ENCODE measurements at places on chromosomes 3 and 15.

GRCh38 chr15:59594991-59595390, 16.6 kb upstream of the GCNT3 start:
- DNase-seq, result no peak

GRCh38 chr3:188243124-188243795, 89.3 kb downstream of the LPP start:
- DNase-seq, result no peak

GRCh38 chr3:129795186-129796010, 98.1 kb downstream of the TMCC1 start:
- no peak for DNase-seq

GRCh38 chr3:65632414-65632813, 406.3 kb downstream of the MAGI1 start:
- no peak for DNase-seq

DNA sequence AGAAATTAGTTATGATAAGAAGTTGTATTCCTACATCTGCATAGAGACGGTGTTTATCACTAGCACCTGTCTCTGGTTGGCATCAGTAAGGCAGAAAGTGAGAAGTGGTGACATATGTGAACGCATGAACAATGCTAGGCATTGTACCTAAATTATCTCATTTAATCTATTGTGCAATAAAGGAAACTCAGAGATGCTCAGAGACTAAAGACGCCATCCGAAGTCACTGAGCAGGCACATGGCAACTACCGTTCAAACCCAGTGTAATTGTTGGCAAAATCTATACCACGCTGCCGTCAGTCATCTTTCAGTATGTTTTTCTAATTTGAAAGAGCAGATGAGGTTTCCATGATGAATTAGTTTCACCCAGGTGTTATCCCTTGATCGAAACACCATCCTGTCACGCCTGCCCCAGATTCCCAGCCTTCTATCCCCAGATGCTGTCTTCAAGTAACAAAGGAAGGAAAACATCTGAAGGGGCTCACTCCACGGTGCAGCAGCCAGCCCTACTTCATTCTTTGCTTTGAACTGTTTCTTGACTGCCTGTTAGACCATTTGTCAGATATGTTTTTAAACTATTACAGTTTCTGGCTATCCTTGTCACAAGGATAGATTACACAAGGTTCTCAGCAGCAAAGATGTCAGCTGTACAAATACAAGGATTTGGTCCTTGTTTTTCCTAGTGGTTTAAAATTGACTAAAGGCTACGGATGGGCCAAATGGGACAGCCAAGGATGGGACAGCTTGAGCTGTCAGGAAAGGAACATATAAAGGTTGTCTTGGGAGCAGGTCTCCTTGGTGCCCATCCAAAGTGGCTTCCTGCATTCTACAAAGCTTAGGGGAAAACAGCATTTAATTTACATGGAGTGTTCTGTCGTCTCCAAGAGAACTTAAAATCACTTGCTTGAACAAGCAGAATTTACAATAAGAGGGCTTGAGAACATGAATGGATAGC, 99.1 kb downstream of the TMEM108 start:
- DNase-seq, result no peak

DNA sequence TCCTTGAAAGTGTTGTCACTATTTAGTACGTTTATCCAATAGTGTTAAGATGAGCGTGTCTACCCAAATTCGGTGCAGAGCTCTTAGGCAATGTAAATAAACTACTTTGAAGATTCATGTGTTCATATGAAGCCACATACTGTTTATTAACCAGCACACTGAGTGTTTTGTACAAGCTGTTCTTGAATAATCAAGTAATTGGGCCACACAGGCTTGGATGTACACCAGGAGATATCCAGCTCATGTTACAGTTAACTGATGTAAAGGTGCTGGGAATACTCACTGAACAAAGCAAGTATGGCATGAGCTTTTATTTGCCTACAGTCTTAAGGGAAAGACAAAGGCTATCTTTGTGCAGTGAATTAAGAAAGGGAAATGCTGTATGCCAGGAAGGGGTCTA, 632 bp upstream of the DHX36 start:
- DNase-seq, result no peak

DNA sequence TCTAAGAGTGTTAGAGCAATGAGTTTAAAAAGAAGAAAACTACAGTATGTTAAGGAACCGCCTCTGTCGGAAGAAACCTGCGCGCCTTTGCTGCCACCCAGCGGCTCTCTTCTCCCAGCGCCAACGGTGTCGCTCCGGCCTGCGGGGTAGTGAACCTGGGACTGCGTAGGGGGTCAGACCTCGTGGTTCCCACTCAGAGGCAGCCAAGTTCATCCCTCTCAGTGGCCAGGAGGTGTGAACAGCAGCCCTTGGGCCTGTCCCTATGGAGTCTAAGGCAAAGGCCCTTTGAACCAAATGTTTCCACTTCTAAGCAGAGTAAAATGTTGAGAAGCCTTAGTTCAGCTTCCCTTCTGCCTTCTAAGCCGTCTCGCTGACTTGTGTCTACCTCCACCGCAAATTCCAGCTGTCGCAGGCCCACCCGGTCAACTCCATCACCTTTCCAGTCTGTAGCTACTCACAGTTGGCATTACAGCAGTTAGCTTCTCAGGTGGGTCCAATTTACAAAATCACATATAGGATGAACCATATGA, 980 bp upstream of the RAB27A start:
- peak; percentile 40 for DNase-seq

DNA sequence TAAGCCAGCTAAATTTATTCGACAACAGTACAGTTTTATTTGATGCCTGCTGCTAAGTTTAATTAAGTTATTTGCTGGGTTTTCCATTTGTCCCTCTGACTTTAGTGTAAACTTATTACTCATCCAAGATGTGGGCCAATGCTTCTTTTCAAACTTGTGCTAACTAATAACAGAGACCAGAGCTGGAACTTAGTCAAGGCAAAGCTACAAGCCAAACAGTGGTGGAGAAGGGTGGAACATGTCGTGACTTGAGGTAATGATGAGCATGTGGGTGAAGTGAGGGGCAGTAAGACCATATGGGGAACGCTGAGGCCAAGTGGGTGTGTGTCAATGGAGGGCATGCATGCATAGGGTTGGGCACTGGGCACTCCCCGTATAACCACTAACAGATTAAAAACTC, 63.9 kb downstream of the NMD3 start:
- peak; percentile 57 for DNase-seq

GRCh38 chr3:119322021-119322834, 28.0 kb downstream of the ARHGAP31 start:
- peak; percentile 12 for DNase-seq

All from NCI-H446 treated with DMSO at 0.1 percent for 48 hours (cell line).